MV-4-11 (cell line): ENCODE measurements at places on chromosomes 16 and 17.

- DNase-seq = no peak
Observed at GRCh38 chr16:48386559-48387312, 1.5 kb upstream of the SIAH1 start.

- peak; percentile 76 for DNase-seq
Observed at GRCh38 chr16:50021544-50021943, 3.5 kb upstream of the CNEP1R1 start.

DNA sequence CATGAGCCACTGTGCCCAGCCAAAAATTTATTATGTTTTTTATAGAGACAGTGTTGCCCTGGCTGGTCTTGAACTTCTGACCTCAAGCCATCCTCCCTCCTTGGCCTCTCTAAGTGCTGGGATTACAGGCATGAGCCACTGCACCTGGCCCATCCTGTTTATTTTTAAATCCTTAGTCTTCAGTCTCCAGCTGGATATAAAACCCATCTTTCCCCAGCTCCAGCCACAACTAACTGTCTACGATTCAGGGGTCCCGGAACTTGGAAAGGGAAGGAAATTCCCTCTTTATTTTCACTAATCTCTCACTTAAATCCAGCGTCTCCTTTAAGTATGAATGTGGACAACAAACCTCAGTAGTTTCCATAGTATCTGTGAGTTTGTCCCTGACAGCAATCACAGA, 62.2 kb downstream of the IQCK start:
- no peak for DNase-seq

GRCh38 chr16:52293204-52293603, 253.7 kb downstream of the TOX3 start:
- no peak for DNase-seq

GRCh38 chr17:50127697-50128361, 2.1 kb downstream of the SAMD14 start:
- peak; percentile 76 for DNase-seq

GRCh38 chr17:81550830-81551457, 1.2 kb downstream of the FAAP100 start:
- DNase-seq = no peak

DNA sequence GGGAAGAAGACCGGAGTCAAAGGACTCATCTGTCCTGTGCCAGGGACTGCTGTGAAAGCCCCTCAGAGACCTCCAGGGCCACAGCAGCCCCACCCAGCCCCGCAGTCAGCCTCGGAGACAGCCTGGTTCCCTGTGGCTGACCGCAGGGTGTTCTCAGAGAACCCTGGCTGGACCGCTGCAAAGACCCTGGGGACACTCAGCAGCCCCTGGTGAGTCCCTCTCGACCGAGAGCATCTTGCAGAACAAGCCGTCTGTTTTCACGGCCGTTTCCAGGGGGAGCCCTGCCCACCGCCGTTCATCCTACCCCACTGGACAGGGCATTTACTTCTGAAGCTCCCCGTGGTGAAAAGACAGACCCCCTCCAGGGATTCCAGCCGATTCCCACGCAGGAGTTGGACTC, 10.3 kb downstream of the UBALD1 start:
- no peak for DNase-seq

GRCh38 chr17:79991924-79992648, 43.6 kb downstream of the TBC1D16 start:
- DNase-seq = no peak

DNA sequence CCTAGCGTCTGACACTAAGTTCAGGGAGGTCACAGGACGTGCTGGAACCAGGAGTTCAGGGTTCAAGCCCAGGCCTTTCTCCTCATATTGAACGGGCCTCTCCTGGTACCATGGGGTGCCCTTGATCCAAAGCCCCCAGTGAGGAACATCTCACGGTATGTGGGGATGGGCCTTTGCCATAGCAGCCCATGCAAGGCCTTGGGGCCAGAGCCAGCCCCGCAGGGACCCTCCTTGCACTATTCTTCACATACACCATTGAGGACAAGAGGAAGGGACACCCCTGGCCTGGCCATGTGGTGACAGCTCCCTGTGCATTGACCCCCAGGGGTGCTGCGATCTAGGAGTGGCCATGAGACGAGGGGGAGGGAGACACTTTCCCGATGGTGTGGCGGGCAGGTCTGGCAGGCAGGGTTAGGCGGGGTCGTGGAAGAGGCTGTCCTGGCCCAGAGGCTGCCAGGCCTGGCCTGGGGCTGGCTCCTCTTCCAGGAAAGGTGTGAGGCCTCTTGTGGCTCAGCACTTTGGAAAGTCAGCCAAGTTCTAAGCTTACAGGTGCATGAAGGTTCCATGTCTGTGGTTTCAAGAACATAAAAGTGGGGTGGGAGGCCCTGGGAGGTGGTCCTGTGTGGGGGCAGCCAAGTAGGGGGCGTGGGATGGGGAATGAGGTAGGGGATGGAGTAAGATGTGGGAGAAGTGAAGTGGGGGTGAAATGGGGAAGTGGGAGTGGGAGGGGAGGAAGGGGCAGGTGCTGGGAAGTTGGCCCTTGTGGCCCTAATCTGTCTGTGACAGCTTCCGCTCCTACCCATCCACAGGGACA, 88.7 kb upstream of the CBX4 start:
- DNase-seq = no peak

DNA sequence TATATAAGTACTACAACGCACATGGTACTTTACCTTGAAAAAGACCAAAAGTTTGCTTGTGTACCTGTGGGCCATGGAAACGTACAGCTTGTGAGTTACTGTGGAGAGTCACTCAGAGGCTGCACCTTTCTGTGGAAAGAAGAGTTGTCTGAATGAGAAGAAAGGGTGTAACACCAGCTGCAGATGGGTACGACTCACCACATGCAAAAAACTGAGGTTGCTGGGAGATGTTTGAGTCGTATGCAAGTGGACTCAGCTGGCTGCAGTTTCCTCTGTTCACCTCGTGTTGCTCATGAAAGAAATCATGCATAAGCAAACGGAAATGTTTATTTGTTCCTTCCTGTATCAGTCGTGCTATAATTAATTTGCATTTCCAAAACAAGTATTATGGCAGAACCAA, 22.4 kb upstream of the DYNLRB2 start:
- no peak for DNase-seq

DNA sequence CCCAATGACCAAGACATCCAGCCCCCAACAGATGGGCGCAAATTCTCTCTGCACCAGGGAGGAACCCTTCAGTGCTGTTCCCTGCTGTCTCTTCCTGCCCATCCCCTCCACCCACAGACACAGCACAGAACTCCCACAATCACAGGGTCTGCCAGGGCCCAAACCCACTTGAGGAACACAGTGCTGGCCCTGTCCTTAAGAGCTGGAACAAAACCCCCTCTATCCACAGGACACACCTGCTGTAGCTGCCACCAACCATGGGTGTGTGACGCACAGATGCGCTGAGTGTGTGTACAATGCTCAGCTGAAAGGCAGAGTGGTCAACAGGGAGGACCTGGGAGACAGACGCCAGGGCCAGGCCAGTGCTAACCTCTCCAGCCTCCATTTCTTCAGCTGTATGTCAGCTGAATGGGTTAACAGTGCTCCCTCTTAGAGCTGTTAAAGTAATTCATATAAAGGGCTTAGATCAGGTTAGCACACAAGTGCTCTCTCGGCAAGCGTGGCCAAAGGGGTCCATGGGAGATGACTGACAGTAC, 62.1 kb downstream of the AMFR start:
- no peak for DNase-seq

DNA sequence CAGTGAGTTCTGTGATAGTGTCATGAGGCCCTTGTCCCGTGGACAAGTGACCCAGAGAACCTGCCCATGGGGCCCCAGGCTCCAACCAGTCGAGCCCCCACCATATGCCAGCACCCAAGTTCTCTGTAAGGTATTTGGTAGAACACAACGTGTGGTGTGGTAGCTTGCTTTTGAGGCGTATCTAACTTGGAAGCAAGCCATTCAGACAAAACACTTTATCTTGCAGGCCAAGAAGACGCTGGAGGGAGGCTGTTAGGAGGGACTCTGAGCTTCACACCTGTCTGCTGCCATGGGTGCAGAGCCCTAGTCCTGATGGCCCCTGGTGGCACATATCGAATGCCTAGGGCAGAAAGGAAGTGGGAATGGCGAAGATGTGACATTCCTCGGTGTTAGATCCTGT, 1.6 kb downstream of the NDUFAF8 start:
- DNase-seq = no peak

GRCh38 chr17:9729034-9729650, 62.2 kb downstream of the DHRS7C start:
- DNase-seq = peak; percentile 11

DNA sequence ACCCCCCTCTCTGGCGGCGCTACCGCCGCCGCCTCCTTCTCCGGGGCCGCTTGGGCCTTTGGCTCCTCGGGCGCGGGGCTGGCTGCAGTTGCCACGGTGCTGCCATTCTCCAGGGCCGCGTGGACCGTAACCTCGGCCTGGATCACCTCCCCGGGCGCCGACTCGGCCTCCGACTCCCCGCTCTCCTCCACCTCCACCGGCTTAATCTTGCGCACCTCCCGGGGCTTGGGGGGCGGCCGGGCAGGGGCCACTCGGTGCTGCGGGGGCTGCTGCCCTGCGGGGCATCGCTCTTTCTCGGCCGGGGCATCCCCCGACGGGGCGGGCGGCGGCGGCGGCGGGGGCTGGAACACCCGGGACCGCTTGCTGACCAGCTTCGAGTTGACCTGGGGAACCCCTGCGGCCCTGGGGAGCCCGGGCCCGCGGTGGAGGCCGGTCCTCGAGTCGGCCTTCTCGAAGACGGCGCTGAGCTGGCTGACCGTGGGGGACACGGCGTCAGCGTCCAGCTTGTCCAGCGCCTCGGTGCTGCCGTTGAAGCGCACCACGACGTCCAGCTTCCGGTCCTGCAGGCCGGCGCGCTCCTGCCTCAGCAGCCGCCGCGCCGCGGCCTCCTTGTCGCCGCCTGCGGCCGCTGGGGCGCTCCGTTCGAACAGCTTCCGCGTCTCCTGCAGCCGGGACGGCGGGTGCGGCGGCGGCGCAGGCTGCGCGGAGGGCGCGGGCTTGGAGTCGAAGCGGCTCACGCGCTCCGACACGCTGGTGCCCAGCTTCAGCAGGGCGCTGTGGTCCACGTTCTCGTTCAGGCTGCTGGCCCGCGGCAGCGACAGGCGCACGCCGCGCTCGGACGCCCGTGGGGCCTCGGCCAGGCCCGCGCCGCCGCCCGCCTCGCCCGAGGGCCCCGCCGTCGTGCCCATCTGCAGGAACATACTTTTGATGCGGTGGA, 792 bp downstream of the PPP1R9B start:
- DNase-seq = peak; percentile 5

- DNase-seq = no peak
Observed at GRCh38 chr17:17463821-17464220, 13.0 kb upstream of the MED9 start.

- DNase-seq = peak; percentile 64
Observed at GRCh38 chr17:28324781-28325180, 5.8 kb downstream of the TMEM97 start.

DNA sequence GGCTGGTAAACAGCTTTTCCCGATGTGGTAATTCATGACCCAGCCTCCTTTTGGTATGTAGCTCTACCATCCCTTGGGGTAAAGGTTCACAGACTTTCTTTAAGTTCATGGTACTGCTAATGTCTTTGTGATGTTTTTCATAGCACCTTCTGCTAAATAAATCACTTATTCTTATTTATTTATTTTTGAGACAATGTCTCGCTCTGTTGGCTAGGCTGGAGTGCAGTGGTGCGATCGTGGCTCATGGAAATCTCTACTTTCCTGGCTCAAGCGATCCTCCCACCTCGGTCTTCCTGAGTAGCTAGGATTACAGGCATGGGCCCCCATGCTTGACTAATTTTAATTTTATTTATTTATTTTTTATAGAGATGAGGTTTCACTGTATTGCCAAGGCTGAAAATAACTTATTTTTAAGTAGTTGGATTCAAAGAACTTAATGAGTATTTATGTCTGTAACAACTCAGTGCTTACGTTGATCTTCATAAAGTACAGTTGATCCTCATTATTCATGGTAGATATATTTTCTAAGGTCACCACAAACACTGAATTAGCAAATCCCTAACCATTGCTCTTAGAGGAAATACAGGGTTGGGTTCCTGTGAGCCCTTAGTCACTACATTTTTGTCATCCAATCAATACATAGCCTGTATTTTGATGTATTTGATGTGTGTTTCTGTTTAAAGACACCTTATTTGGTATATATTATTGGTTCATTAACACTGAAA, 97.1 kb downstream of the SHISA9 start:
- no peak for DNase-seq

- no peak for DNase-seq
Observed at GRCh38 chr16:57634171-57634570, 5.7 kb downstream of the ADGRG1 start.

DNA sequence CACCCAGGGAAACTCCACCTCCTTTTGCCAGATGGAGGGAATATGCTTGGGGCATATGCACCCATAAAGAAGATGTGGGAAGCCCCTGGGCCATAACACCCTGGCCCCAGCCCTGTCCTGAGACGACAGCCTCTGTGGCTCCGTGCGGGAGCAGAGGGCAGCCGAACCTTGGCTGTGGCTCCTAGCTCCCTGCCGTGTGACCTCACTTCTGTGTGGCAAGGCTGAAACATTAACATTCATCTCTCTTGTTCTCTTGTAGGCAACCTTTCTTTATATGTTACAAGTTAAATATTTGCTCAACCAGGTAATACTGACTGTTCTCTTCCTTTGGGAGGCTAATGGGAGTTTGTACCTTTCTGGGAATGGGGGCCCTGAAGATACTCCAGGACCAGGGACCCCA, 17.5 kb downstream of the SLC47A1 start:
- DNase-seq = no peak

- no peak for DNase-seq
Observed at GRCh38 chr16:2170080-2170479, 14.5 kb downstream of the TRAF7 start.

DNA sequence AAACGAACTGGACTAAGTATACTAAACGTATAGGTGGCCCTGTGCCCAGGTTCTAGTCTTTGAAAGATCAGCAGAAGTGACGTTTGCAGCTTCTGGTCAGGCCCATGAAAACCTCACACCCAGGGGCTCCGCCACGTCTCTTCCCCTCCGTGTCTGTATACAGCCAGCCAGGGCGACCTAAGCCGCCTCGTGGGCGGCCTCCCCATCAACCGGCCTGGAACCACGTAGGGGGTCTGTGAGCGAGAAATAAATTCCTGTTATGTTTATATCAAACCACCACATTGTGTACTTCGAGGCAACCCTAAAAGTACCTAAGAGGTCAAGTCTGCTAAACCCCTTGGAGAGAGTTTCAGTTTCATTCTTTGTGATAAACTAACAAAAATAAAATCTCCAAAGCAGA, 6.8 kb downstream of the TK1 start:
- no peak for DNase-seq

DNA sequence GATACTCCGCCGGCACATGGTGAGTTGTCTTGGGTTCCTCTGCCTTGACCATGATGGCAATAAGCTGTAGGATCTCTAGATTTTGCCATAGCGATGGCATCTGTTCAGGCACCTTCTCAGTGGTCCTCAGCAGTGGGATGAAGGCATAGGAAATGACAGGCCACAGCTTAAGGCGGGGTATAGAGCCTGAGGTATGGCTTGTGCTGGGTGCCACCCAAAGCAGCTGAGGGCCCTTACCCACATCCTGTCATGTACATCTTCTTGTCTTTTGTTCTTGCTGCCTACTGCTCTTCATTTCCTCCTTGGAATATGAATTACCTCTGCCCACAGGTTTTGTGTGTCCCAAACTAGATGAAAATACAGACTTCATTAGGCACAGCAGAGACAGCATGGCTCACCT, 29.5 kb downstream of the KAT7 start:
- no peak for DNase-seq
